H1 (cell line): ENCODE measurements at places on chromosomes 12 and 14. TPM values are rescaled to one million over a fixed set of nuclear protein-coding genes. Genes with fewer than 3 reads are reported as not detected.

GRCh38 chr12:76990716-76991115 is 74.7 kb downstream of the E2F7 start:
- no peak for DNase-seq

DNA sequence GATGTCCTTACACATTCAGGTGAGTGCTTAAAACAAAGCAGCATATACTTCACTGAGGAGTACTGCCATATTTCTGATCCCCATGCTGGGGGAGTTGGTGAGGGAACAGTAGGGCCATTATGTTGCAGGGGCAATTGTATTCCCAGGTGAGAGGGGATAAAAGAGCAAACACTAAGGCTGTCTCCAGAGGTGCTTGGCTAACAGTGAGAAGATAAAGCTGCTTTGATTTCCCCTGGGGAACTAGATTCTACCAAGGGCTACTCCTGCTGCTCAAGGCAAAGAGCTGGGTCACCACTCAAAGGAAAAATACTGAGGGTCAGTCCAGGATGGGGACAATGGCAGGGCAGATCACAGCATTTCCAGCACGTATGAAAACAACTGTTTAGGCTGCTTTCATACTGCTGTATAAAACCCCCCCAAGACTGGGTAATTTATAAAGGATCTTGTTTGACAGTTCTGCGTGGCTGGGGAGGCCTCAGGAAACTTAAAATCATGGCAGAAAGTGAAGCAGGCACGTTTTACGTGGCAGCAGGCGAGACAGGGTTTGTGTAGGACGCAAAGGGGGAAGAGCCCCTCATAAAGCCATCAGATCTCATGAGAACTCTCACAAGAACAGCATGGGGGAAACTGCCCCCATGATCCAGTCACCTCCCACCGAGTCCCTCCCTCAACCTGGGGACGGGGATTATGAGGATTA is 47.8 kb upstream of the OR5AU1 start:
- no peak for DNase-seq

DNA sequence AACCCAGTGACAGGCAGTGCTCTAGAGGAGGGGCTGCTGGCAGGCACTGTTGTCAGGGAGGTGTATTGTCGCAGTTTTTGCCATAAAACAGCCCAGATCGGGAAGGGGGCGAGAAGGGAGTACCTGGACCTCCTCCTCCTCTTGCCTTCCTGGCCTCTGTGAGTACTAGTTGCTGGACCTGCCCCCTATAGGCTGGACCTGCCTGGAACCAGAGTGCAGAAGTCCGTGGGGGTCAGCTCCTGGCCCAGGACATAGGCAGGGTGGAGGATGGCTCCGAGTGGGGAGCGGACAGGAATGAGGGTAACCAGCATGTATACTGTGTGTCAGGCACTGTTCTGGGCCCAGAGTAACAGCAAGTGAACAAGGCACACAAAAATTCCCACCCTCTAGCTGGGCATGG is 116.3 kb downstream of the PTPN11 start:
- no peak for DNase-seq

The NANOG gene
- total RNA-seq, result 229 and 231 TPM in 2 replicates

- DNase-seq, result no peak
Measured at GRCh38 chr14:32682214-32682613, 256.5 kb upstream of the NPAS3 start.

DNA sequence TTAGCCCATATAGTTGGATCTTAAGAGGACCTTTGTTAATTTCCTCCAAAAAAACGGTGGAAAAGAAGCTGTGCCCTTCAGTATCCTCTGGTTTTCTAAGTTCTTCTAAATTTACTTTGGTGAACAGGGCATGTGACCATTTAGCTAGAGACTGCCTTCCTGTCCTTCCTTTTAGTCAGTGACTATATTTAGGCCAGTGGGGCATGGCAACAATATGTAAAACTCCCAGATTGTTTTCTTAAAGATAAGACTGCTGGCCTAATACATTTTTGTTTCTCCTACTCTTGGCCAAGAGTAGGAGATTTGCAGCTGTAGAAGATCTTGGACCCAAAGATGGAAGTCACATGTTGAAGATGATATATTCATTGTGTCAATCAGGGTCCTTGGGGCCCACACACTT is 325.1 kb upstream of the DCN start:
- DNase-seq, result no peak

- DNase-seq, result no peak
Measured at GRCh38 chr14:24630872-24631477, 3.0 kb downstream of the GZMB start.

The RNASE1 gene
- 2.2 and 3.0 TPM in 2 replicates for total RNA-seq

DNA sequence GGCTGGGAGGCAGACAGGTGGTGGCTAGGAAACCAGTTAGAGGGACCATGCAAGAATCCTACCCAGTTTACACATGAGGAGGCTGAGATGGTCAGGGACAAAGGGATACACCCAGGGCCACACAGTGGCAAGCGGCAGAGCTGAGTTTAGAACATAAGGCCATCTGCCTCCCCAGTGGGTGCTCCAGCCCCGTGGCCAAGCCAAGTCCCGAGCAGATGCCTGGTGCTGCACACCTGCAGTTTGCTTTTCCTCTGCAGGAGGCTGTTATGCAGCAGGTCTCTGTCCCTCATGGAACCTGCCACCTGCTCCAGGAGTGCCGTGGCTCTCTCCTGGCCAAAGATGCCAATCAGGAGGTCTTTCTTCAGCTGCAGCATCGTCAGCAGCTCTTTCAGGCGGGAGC is 70.8 kb downstream of the SYNE3 start:
- DNase-seq, result no peak

GRCh38 chr12:50986966-50987737 is 34.8 kb downstream of the HIGD1C start:
- no peak for DNase-seq

The CLEC4D gene
- not detected in 2 replicates for total RNA-seq

DNA sequence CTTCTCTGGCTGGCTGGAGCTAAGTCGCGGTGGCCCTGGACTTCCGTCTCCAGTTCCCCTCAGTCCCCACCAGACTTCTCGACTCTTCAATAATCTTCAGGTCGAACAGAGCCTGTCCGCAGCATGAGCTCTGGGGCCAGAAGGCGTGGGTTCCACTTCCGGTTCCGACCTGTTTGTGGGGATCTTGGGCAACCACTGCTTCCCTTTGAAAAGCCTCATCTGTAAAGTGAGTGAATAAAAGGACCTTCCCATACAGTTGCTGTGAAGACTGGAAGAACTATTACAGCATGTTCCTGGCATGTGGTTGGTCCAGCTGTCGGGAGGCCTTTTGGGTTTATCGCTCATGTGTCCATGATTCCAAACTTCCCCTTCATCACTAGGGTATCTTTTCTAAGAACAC is 19.4 kb downstream of the ADGRD1 start:
- DNase-seq, result no peak

DNA sequence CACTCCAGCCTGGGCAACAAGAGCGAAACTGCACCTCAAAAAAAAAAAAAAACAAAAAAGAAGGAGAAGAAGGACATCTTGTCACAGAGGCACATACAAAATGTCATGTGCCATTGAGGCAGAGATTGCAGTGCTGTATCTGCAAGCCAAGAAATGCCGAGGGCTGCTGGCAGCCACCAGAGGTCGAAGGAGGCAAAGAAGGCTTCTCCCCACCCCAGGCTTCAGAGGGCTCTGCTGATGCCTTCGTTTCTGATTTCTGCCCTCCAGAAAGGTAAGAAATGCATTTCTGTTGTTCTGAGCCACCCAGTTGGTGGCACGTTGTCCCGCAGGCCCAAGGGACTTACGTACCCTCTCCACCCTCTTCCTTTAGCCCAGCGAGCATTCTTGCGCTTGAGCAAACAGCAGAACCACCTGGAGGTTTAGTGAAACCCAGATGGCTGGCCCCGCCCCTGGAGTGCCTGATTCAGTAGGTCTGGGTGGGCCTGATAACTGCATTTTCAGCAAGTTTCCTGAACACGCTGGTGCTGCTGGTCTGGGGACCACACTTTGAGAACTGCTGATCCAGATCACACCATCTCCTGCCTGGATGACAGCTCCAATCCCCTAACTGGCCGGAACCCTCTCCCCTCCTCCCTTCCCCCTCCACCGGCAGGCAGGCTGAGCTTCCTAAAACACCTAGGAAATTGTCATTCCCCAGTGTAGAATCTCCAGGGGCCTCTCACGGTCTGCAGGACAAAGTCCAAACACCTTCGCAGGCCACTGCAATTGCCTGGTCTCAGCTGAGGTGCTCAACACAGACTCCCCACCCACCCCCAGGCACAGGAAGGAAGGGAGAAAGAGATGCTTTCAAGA is 21.1 kb upstream of the SCARB1 start:
- DNase-seq, result no peak

DNA sequence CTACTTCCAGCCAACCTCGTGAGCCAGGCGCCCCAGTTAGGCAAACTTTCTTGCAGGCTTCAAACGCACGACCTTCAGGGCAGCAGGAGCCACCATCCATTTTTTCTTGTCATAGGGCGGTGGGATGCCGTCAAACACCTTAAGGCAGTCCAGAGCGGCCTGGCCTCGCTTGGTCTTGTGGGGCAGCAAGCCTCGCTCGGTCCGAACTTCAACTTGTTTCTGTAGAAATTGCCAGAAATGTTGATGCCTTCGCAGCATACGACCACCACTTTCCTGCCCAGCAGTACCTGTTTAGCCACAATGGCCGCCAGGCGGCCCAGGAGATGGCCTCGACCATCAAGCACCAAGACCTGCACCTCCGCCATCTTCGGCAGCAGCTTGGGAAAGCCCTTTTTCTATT is 474.7 kb downstream of the MDGA2 start:
- DNase-seq, result no peak

GRCh38 chr12:104930388-104931326 is 27.4 kb downstream of the SLC41A2 start:
- DNase-seq, result no peak

The VAMP1 gene
- total RNA-seq, result 9.3 and 10.8 TPM in 2 replicates

The OTOGL gene
- 0.17 and 0.31 TPM in 2 replicates for total RNA-seq

The RABGGTA gene
- 16.0 and 16.9 TPM in 2 replicates for total RNA-seq

DNA sequence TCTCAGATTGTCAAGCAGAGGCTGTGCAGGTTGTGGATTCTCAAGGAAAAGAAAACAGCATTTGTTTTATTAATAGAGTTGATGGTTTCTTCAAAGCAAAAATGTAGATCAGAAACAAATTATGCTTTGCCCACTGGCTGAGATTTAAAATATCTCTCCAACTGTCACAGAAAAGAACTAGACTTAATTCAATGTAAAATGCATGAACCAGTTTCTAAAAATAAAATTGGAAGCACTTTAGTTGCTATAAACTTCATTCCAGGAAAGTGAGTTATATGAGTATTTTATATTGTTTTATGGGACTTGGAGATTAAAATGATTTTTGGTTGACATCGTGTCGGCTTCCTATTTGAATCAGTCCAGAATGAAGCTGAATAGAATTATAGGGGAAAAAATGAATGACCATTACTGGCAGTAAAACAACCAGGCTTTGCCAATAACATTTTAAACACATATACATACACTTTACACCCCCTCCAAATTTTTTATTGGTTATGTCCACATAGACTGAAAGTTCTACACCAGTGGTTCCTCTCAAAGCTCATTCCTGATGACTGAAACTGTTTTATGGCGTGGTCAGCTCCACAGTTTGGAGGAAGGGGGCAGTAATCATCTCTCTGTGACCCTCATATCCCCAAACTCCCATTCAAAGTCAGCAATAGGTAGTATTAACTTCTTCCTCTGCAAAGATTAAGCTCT is 55.5 kb upstream of the DAAM1 start:
- no peak for DNase-seq

The MIP gene
- 0.19 TPM in 1 of 2 replicates, not detected in the other for total RNA-seq

DNA sequence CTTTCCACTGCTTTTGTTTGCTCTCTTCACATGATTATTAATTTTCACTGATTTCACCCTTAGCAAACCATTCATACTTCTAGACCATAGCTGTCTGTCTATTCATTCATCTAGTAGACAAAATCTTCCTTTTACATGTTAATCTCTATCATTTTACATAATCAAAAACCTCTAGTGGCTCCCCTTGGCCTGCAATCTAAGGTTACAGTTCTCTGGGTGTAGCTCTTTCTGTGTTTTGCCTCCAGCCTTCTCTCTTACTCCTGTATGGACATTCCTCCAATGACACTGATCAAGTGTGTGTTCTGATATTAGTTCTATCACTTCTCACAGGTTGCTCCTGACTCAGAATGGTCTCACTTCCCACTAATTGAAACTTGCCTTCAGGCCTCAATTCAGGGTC is 56.4 kb downstream of the PRKCH start:
- no peak for DNase-seq

- DNase-seq, result no peak
Measured at GRCh38 chr12:70255311-70255710, 12.1 kb downstream of the CNOT2 start.

The SPIC gene
- total RNA-seq, result not detected in 2 replicates

The KRT82 gene
- total RNA-seq, result not detected in 2 replicates

GRCh38 chr14:73237219-73237785 is at the start of gene PAPLN:
TSS of gene PAPLN (plus strand) at chr14:73237506. CDS start at chr14:73239779, 2,273 bp downstream.
- peak; percentile 77 for DNase-seq

GRCh38 chr12:16606201-16606849 is 363 bp upstream of the LMO3 start:
- no peak for DNase-seq

DNA sequence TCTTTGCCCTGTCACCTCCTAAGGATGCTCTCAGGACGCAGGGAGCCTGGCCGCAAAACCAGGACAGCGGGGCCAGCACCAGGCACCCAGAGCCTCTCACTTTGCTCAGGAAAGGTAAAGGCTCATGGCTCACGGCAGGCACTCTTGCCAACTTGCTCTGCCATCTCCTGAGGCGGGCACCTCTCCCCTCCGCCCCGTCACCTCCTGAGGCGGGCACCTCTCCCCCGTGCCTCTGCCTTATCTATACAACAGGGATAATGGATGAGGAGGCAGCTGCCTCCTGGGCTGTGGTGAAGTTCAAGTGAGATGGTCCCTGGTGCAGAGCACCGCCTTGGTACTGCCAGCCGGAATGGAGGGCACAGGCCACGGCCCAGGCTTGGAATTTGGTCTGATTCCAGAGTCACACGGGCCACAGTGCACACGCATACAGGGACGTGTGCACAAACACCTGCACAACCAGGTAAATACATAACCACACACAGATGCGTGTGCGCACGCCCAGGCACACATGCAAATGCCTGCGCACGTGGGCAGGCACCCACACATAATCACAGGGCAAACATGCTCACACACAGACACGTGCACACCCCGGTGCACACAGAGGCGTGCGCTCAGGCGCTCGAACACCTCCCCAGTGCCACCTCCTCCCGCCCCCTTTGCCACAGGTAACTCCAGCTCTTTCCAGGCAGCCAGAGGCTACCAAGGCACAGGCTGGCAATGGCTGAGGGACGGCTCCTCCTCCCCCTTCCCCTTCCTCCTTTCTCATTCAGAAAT is 11.6 kb downstream of the DEGS2 start:
- DNase-seq, result no peak

- DNase-seq, result no peak
Measured at GRCh38 chr12:116404913-116405611, 127.6 kb upstream of the MED13L start.

DNA sequence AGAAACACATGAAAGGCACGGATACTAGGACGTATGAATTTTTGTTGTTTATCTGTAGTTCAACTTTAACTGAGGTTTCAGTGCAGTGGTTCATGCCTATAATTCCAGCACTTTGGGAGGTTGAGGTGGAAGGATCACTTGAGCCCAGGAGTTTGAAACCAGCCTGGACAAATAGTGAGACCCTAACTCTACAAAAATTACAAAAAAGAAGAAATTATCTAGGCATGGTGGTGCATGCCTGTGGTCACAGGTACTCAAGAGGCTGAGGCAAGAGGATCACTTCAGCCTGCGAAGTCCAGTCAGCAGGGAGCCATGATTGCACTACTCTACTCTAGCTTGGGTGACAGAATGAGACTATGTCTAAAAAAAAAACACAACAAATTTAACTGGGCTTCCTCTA is 8.0 kb downstream of the KRT6B start:
- DNase-seq, result no peak

GRCh38 chr12:92421701-92422100 is 276.1 kb upstream of the BTG1 start:
- DNase-seq, result no peak

- DNase-seq, result no peak
Measured at GRCh38 chr14:81550001-81550637, 16.5 kb upstream of the SEL1L start.
